CD4-positive, alpha-beta T cell (primary cell): ENCODE measurements at places on chromosomes 2 and 18. TPM values are rescaled to one million over a fixed set of nuclear protein-coding genes. Genes with fewer than 3 reads are reported as not detected.

Gene SCG2
- total RNA-seq: not detected

Gene NLRC4
- not detected for total RNA-seq

Gene GPR45
- total RNA-seq: not detected

Gene STK39
- total RNA-seq: 7.9 TPM

GRCh38 chr2:179438654-179439053 is 174.0 kb upstream of the SESTD1 start:
- DNase-seq: no peak

DNA sequence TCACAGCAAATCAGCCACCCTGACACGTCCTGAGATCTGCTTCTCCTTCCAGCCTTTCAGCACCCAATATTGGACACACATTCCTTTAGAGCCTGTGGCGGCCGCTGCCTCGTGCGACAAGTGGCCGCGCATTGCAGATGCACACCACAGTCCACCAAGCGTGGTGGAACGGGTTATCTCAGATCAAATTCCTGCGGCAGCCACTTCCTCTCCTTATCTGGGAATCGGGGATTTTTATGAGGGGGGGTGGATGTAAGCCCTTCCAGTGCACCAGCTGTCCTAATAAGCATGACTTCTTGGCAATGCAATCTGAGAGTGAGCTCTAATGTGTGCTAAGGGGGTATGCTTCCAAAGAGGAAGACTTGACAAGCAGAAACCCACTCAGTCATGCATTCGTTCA is 18.3 kb upstream of the BMP10 start:
- DNase-seq: no peak

- DNase-seq: no peak
These were observed 525 bp upstream of the MAL start for GRCh38 chr2:95024960-95025405.

- no peak for DNase-seq
These were observed 88.7 kb downstream of the DYM start for GRCh38 chr18:49371786-49372185.

DNA sequence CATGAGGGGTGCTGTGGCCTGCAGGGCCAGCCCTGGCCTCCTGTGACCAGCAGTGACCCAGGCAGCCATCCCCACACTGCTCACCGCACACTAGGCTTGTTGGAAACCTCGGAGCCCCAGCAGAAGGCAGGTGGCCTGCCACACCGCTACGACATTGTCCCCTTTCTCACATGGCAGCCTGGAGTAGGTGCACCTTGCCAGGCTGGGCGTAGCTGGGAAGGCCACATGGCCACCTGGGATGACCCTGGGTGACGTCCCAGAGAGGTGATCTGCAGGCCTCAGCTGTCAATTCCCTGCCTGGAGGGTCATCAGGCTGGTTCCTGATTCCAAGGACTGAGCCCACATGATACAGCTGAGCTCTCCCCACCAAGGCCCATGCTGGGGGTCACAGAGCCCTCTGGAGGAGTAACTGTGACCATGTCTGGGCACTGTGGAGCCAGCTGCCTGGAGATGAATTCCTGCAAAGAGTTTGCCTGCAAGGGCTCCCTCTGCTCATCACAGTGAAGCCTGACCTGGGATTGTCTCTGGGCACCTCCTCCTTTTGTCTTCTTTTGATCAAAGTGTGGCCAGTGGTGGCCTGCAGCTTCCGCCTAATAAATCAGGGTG is 119.6 kb upstream of the OTOS start:
- no peak for DNase-seq

GRCh38 chr2:31269087-31269486 is 35.1 kb downstream of the EHD3 start:
- no peak for DNase-seq

DNA sequence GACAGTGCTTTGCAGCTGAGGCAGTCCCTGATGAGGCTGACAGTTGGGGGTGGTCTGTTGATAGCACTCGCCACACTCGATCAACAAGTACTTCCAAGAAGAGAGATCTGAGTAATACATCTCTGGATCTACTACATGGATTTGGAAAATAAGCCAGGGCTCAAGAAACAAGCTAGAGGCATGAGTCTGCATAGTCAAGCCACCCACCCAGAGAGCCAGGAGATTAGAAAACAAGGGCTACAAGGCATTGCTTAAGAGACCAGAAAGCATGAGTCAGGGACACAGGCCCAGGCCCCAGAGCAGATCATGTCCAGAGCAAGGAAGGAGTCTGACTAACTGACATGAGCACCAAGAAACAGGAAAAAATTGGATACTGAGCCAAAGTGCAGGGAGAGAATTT is 196.9 kb upstream of the CWC22 start:
- no peak for DNase-seq

DNA sequence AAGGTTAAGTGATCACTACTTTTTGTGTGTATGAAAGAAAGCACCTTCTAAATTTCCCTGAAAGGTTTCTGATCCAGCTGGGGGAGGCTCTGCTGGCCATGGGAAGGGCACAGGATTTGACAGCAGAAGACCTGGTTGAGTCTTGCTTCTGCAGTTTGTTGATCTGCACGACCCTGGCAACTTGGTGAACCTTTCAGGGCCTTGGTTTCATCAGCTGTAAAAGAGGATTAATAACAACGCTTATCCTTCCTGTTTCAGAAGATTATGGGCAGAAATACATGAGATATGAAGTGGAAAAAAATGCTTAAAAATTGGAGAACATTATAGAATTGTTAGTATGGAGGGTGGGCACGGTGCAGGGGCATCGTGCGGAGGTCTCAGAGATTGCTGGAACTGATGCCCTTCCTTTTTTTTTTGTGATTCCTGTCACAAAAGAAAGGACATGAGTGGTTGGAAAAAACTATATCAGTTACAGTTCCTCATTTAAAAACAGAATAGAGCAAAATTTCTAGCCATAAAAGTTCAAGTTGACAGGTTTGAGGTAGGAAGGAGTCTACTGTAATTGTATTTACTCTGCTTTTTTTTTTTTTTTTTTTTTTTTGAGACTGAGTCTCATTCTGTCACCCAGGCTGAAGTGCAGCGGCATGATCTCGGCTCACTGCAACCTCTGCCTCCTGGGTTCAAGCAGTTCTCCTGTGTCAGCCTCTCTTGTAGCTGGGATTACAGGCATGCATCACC is 47.4 kb downstream of the MFSD6 start:
- DNase-seq: no peak

GRCh38 chr2:134512734-134513464 is 205.9 kb downstream of the TMEM163 start:
- DNase-seq: no peak

GRCh38 chr2:16067037-16067406 is 126.7 kb downstream of the MYCN start:
- DNase-seq: no peak

GRCh38 chr2:185219981-185220380 is 518.6 kb upstream of the FSIP2 start:
- no peak for DNase-seq
